ENCODE measurements at places on chromosomes 12 and 14.
A peak's percentile ranks its signal among the peaks of the same experiment; 100 is the strongest.

GRCh38 chr12:81541121-81541520, 218.0 kb downstream of the PPFIA2 start:
- no peak for DNase-seq

GRCh38 chr12:2083008-2083407, 30.2 kb downstream of the CACNA1C start:
- no peak for DNase-seq

DNA sequence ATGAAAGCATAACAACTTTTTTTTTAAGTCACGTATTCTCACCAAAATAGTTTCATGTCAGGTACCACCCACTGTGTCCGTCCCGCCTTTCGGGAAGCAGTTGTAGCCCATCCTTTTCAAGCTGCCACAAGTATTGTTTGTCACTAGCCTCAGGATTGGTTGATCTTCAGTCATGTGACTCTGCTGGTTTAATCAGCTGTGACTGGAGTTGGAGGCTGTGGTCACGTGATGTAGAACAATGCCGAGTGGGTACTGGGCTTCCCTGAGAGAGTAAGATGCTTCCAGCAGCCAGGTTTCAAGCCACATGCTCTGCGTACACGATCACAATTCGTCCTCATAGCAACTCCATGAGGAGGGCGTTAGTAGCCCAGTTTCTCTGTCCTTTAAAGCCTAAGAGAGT, 83.0 kb upstream of the WSCD2 start:
- no peak for DNase-seq

GRCh38 chr12:57095440-57095839, 6.5 kb downstream of the NAB2 start:
- no peak for DNase-seq

DNA sequence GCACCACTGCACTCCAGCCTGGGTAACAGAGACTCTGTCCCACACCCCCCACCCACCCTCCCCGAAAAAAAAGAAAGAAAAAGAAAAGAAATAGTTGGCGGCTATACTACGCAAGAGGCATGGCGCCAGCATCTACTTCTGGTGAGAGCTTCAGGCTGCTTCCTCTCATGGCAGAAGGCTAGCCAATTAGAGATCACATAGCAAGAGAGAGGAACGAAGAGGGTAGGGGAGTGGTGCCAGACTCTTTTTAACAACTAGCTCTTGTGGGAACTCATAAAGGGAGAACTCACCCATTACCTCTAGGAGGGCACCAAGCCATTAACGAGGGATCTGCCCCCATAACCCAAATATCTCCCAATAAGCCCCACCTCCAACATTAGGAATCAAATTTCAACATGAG, 6.2 kb downstream of the DENND5B start:
- DNase-seq: no peak

GRCh38 chr12:21551841-21552465, 25.9 kb downstream of the SPX start:
- DNase-seq: no peak

GRCh38 chr12:24898185-24898584, 50.7 kb downstream of the BCAT1 start:
- no peak for DNase-seq

- DNase-seq: no peak
Measured at GRCh38 chr14:47435331-47435965, 240.0 kb downstream of the MDGA2 start.

DNA sequence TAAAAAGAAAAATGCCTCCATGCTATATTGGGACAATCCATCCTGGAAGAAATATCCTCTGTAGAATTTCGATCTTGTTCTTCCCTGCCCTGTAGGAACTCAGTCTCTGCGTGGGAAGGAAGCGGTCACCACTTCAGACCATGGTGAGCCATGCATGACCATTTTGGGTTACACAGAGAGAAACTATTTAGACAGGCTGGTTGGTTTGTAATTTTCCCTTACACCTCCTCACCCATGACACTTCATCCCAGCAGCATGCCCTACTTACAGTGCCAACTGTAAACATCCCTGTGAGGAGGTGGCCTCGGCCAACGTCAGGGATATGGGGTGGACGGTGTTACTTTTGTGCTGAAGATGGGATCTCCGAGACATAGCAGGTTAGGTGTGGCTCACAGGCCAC, 121.4 kb downstream of the SMOC1 start:
- DNase-seq: no peak

DNA sequence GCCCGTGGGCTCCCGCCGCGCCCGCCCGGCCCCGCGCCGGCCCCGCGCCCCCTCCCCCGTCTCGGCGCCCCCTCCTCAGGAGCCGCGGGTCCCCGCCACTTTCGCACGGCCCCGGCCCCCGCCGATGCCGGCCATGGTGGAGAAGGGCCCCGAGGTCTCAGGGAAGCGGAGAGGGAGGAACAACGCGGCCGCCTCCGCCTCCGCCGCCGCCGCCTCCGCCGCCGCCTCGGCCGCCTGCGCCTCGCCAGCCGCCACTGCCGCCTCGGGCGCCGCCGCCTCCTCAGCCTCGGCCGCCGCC, 263 bp downstream of the RCOR1 start:
- no peak for DNase-seq

DNA sequence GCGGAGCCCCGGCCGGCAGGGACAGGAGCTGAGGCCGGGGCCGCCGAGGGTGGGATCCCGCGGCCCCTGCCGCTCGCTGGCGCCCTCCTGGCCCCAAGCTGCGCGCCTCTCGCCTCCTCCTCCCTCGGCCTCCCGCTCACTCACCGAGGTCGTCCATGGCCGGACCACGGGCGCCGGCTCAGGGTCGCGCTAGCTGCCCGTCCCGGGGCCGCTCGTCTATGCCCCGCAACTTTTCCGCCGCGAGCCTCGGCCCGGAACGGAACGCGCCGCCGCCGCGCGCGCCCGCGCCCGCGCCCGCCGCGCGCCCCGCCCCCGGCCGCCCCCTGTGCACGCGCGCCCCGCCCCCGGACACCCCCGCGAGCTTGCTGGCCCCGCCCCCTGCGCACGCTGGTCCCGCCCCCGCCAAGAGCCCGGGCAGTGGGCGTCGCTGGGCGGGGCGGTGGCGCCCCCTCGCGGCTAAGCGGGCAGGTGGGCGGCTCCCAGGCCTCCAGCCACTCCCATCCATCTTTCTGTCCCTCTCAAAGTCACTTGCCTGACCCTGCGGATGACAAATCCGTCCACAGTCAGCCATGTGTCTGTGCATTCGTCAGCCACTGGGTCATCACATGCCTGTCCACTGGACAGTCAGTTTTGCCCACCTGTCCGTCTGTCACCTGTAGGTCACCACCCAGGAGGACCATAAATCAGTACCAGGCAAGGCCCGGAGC, at the start of gene PXN:
PXN (minus strand) TSS at position 258 of the 707 bp plus-strand sequence; CDS start at position 157, 101 bp downstream.
- DNase-seq: peak; percentile 84

DNA sequence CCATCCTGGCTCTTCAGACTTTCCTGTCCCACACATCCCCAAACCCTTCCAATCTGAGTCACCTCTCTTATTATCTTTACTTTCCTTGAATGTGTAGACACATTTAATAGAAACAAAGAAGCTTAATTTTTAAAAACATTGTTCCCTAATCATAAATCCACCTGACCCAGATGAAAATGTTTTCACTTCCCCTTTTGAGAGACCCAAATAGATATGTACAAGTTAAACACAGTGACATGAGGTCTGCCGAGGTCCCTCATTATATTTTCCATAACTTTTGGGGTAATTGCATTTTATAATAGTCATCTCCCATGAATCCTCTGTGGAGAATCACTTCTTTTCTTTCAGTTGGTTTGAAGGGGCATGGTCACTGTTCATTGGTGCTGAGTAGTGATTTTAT, 191.1 kb downstream of the GRIN2B start:
- no peak for DNase-seq

GRCh38 chr14:96574171-96574632, 72.0 kb downstream of the PAPOLA start:
- no peak for DNase-seq

DNA sequence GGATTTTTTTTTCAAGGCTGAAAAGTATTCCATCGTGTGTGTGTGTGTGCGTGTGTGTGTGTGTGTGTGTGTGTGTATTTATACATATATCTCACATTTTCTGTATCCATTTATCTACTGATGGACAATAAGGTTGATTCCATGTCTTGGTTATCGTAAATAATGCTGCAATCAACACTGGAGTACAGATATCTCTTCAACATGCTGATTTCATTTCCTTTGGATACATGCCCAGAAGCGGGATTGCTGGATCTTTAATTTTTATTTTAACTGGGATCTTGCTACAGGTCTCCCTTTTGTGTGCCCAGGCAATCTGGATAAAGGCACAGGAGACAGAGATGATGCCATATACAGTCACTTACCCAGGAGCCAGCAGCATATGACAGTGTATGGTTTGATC, 338.1 kb downstream of the SOX5 start:
- DNase-seq: no peak

DNA sequence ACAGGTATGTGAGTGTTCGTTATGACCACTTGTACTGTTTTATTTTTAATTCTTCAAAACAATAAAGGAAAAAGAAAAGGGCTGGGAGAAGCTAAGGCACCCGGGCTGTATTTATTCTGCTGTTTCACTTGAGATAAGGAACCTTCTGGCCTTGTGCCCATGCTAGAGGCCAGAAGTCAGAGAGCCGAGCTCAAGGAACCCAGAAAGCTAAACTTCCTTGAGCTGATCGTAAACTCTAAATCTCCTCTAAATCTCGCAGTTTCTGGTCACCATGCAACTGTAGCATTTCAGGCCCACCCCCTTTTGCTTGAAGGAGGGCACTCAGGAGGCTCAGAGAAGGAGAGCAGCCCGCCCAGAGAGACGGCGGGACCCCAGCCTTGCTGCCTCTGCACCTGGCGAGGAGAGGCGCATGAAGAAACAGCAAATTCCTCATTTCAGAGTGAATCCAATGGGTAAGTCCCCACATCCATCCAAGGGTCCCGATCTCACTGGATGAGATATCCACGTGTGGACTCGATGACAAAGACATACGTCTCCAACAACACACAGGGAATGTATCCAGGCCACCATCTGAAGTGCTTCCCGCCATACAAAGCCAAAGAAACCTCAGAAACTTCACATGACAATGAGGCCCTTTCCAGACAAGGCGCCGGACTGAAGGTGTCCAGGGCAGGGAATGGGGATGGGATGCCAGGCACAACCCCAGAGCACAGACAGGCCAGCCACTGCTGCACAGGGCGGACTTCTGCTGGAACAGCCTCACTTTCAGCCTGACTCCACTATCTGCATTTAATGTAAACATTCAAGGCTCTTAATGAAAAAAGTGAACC, 14.6 kb downstream of the CCDC88C start:
- no peak for DNase-seq

GRCh38 chr12:109729371-109729781, 15.8 kb downstream of the FAM222A start:
- no peak for DNase-seq

GRCh38 chr12:64650762-64651161, 40.5 kb downstream of the RASSF3 start:
- no peak for DNase-seq

DNA sequence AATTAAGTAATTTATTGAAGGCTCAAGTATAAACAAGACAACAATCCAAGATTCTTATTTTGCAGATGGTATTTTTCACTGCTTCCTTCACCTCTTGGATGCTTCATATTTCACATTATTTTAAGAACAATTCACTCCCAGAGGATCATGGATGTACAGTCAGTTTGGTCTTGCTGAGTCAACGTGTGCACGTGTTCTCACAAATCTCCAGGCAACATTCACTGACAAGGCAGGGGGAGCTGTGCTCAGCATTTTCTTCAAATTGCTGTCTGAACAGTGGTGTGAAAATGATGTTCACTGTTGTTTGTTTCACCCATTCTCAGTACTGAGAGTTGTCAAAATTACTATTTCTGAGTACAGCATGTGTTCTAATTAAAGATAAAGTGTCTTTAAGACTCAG, 118.3 kb upstream of the SLC38A4 start:
- no peak for DNase-seq

- DNase-seq: no peak
Measured at GRCh38 chr12:105026411-105026810, 40.3 kb downstream of the NOPCHAP1 start.

- DNase-seq: no peak
Measured at GRCh38 chr14:50085570-50086320, 30.6 kb downstream of the VCPKMT start.

DNA sequence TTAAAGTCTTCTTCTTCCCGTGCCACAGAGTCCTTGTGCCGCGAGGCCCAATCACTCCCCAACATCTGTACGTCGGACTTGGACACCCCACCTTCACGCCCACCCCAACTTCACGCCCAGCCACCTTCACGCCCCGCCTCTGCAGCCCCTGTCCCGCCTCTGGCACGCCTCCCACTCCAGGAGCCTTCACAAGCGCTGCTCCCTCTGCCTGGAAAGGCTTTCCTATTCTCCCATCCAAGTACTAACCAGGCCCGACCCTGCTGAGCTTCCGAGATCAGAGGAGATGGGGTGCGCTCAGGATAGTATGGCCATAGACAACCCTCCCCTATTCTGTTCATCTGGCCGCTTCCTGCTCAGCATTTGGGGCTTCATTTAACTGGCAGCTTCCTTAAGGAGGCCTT, 17.3 kb upstream of the EIF5 start:
- no peak for DNase-seq

DNA sequence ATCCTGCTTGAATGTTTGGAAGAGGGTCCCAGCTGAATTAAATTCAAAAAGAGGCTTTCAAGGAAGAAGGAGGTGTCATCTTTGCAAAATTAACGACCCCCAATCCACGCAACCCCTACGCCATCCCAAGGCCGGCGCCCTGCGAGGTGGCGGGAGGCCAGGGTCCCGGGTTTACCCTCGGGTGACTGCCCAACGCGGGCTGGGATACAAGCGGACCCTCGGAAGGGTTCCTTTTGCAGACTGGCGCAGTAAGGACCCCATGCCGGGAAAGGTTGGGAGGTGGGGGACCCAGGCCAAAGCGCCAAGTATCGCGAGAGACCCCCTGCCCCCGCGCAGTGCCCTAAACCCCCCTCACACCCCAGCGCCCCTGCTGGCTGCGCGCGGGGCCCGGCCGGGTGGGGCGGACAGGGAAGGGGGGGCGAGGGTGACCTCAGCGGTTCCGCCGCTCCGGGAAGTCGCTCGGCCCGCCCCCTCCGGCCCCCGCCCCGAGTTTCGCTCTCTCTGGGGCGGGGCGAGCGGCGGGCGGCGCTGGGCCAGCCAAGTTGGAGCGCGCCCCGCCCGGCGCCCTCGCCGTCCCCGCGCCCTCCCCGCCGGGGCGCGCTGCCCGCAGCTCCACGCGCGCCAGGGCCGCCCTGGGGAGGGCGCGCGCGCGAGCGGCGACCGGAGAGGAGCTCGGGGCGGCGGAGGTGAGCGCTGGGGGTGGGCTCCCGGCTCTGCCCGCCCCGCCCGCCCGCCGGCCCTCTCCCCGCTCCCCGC, 708 bp upstream of the ZBTB42 start:
- DNase-seq: peak; percentile 80

GRCh38 chr12:24902511-24903328, 46.2 kb downstream of the BCAT1 start:
- no peak for DNase-seq

GRCh38 chr14:76326918-76327689, 48.8 kb upstream of the ESRRB start:
- DNase-seq: no peak

- DNase-seq: no peak
Measured at GRCh38 chr12:100758083-100758482, 36.5 kb upstream of the ANO4 start.

- DNase-seq: no peak
Measured at GRCh38 chr14:73500360-73500759, 9.6 kb downstream of the RIOX1 start.

GRCh38 chr12:52715416-52715815, 12.1 kb upstream of the KRT77 start:
- DNase-seq: no peak
